Neuronal stem cell (in vitro differentiated cells): ENCODE measurements at places on chromosomes 11 and 22.
A peak's percentile ranks its signal among the peaks of the same experiment; 100 is the strongest.

DNA sequence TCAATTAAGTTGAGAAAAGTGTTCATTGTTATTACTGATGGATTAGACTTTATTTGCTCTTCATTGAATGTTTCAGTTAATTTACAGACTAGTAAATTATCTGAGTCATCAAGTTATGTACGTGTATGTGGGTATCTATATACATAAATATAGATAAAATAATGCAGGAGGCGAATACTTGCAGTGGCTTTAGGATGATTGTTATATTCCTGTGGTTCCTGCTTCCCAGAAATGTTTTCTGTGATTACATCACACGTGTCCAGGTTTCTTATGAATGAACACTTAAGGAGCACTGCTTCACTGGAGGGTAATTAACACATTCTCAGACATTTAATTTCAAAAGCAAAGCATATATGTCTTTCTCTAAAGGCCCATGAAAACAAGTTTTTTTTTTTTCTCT, 28.4 kb downstream of the YAP1 start:
- H3K27ac ChIP-seq: no peak overlapping the region
- no peaks in the 10 kb centered on the region for H3K27me3 ChIP-seq
- H3K36me3 ChIP-seq: peaks cover 59% of the 10 kb centered on the region

GRCh38 chr22:21816787-21817496, 50.5 kb downstream of the MAPK1 start:
- H3K27me3 ChIP-seq: no peaks in the 10 kb centered on the region
- H3K36me3 ChIP-seq: no peaks in the 10 kb centered on the region
- peaks cover 6% of the 10 kb centered on the region for H3K4me1 ChIP-seq
- no peak for DNase-seq

DNA sequence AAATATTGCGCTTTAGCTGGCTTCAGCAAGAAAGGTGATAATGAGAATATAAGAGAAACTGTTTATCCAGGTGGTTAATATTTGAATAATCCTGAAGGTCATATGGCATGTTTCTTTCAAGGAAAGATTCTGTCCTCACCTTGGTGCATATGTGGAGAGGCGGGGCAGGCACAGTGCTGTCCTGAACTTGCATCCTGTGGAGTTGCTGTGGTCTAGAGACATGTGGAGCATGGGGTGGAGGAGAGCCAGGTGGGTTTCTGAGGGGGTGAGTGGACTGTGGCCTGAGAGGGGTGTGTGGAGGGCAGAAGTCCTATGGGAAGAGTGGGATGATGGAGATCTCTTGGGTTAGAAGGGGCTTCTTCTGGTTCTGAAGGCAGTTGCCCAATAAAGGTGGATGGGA, 65.5 kb downstream of the GRIK4 start:
- H3K4me1 ChIP-seq: no peaks in the 10 kb centered on the region
- H3K27me3 ChIP-seq: no peaks in the 10 kb centered on the region
- DNase-seq: no peak
- H3K27ac ChIP-seq: no peak overlapping the region
- H3K4me3 ChIP-seq: no peak overlapping the region

- H3K36me3 ChIP-seq: no peaks in the 10 kb centered on the region
- H3K27ac ChIP-seq: no peak overlapping the region
- H3K4me3 ChIP-seq: peak overlapping the region; percentile 20
- DNase-seq: no peak
These were observed 2.0 kb upstream of the B3GAT1 start for GRCh38 chr11:134413826-134414731.

GRCh38 chr11:3126901-3127691, 38.0 kb downstream of the OSBPL5 start:
- H3K27ac ChIP-seq: no peak overlapping the region
- DNase-seq: no peak
- no peaks in the 10 kb centered on the region for H3K27me3 ChIP-seq
- H3K36me3 ChIP-seq: peaks cover 4% of the 10 kb centered on the region
- H3K4me3 ChIP-seq: no peak overlapping the region
- no peaks in the 10 kb centered on the region for H3K4me1 ChIP-seq

- H3K27ac ChIP-seq: no peak overlapping the region
- H3K36me3 ChIP-seq: no peaks in the 10 kb centered on the region
- DNase-seq: no peak
These were observed 50.5 kb upstream of the SHISAL1 start for GRCh38 chr22:44363013-44363979.

DNA sequence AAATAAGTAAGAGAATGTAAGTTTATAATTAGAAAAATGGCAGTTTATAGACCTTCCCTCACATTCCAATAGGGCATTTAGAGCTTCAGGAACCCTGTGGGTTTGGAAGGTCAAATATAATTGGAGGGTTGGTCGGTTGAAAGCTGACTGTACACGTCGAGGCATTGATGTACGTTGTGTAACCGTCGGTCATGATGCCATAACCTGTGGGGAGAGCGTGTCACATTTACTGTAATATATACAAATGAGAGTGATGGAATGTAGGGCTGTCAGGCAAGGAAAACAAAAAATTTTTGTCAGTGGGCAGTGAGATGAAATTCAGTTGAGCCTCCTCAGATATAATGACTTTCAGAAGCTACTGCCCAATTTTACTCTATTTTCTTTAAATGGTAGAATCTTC, 88.5 kb downstream of the ARL14EP start:
- DNase-seq: no peak
- no peak overlapping the region for H3K4me3 ChIP-seq
- peaks cover 19% of the 10 kb centered on the region for H3K4me1 ChIP-seq
- H3K27me3 ChIP-seq: no peaks in the 10 kb centered on the region
- no peaks in the 10 kb centered on the region for H3K36me3 ChIP-seq
